ENCODE measurements at places on chromosomes 13 and 19. TPM values are rescaled to one million over a fixed set of nuclear protein-coding genes. Genes with fewer than 3 reads are reported as not detected.

- H3K27me3 ChIP-seq = peaks cover 14% of the 10 kb centered on the region
- no peak for DNase-seq
- no peak overlapping the region for H3K27ac ChIP-seq
- no peaks in the 10 kb centered on the region for H3K36me3 ChIP-seq
- H3K4me1 ChIP-seq = peaks cover 9% of the 10 kb centered on the region
Observed at GRCh38 chr13:26497968-26498511, 59.4 kb upstream of the WASF3 start.

- no peak for DNase-seq
- no peaks in the 10 kb centered on the region for H3K27me3 ChIP-seq
- no peaks in the 10 kb centered on the region for H3K4me1 ChIP-seq
- no peak overlapping the region for H3K27ac ChIP-seq
- H3K4me3 ChIP-seq = no peak overlapping the region
Observed at GRCh38 chr19:9130965-9131364, 4.2 kb upstream of the OR7G3 start.

- no peaks in the 10 kb centered on the region for H3K4me1 ChIP-seq
- no peak overlapping the region for H3K4me3 ChIP-seq
- H3K27ac ChIP-seq = no peak overlapping the region
- H3K27me3 ChIP-seq = no peaks in the 10 kb centered on the region
- no peaks in the 10 kb centered on the region for H3K36me3 ChIP-seq
Observed at GRCh38 chr13:104296286-104296685, 1230.1 kb upstream of the SLC10A2 start.

Gene ADGRE1
- not detected for total RNA-seq

DNA sequence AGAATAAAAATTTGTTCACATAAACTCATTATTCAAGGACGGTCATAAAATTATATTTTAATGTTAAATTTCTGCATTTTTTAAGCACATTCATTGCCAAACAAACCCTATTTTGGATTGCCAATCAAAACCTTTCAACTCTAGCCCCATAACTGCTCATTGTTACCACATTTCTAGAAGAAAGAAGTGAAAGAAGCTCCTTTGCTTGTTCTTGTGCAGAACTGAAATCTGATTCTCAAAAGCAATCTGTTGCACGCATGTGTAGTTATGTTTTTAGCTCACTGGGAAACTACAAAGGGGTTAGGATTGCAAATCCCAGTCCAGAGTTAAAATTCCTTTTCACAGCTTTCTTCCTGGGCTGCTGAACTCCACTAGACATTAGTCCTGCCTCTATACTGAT is 109.5 kb upstream of the MIR17HG start:
- H3K36me3 ChIP-seq = no peaks in the 10 kb centered on the region
- H3K27ac ChIP-seq = no peak overlapping the region
- no peaks in the 10 kb centered on the region for H3K4me1 ChIP-seq

Gene NLRP7
- total RNA-seq = not detected

Gene SIAH3
- total RNA-seq = not detected

GRCh38 chr13:97108530-97108900 is 113.6 kb upstream of the MBNL2 start:
- no peaks in the 10 kb centered on the region for H3K36me3 ChIP-seq
- no peaks in the 10 kb centered on the region for H3K27me3 ChIP-seq
- H3K4me1 ChIP-seq = peaks cover 38% of the 10 kb centered on the region
- H3K27ac ChIP-seq = no peak overlapping the region

GRCh38 chr13:99269627-99270241 is 11.6 kb upstream of the GPR18 start:
- H3K36me3 ChIP-seq = no peaks in the 10 kb centered on the region
- DNase-seq = no peak
- H3K4me3 ChIP-seq = no peak overlapping the region
- H3K27ac ChIP-seq = no peak overlapping the region
- no peaks in the 10 kb centered on the region for H3K27me3 ChIP-seq
- no peaks in the 10 kb centered on the region for H3K4me1 ChIP-seq

Gene CYP2S1
- 8.9 TPM for total RNA-seq

DNA sequence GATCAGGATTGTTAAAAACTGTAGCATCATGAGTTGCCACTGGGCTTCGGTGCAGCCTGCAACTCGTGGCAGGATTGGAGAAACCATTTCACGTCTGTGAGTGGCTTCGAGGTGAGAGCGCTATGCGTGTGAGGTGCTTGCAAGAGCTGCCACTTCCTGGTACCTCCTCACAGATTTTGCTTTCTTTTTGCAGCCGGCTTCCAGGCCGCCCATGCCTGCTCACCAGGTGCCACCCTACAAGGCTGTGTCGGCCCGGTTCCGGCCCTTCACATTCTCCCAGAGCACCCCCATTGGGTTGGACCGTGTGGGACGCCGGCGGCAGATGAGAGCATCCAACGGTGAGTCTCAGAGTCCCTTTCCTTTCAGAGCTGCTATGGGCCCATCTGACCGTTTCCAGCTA is 57.9 kb upstream of the C1QTNF9 start:
- no peak for DNase-seq
- H3K27ac ChIP-seq = no peak overlapping the region
- peaks cover 15% of the 10 kb centered on the region for H3K36me3 ChIP-seq
- H3K4me3 ChIP-seq = no peak overlapping the region

DNA sequence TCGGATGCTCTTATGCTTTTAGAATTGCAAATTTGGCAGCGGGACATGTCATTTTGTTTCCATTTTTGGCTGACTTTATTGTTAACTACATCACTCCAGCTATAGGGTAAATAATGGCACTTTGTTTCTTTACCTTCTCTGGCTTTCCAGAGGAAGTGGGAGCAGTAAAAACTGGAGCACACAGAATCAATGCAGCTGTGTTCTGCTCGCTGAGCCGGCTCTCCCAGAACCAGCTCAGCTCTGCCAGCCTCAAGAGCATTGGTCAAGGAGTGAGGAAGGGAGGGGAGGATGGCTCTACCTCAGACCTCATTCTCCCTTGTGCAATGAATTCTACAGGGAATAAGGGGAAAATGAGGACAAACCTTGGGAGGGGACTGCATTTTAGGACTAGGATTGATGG is 50.5 kb upstream of the SPATA13 start:
- DNase-seq = no peak
- H3K27me3 ChIP-seq = no peaks in the 10 kb centered on the region
- no peak overlapping the region for H3K4me3 ChIP-seq
- H3K4me1 ChIP-seq = peaks cover 9% of the 10 kb centered on the region
- H3K27ac ChIP-seq = no peak overlapping the region
